ENCODE measurements at places on chromosomes 1 and 21.

DNA sequence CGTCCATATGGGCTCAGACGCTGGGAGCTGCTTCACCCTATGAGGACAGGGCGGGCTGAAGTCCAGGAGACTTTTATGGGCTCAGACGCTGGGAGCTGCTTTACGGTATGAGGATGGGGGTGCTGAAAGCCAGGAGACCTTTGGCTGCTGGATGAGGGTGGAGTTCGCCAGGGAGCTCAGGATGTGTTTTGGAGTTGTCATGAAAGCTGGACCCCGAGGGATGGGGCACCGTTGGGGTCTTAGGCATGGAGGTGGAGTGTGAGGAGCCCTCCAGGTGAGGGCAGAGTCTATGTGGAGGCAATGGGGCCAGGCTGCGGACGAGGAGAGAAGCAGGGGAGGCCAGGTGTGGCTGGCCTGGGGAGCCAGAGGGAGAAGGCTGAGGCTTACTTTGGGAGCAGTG, 27.5 kb downstream of the TRPM2 start:
- no peak for DNase-seq

- DNase-seq: no peak
Observed at GRCh38 chr1:68704800-68705443, 208.0 kb upstream of the DEPDC1 start.

DNA sequence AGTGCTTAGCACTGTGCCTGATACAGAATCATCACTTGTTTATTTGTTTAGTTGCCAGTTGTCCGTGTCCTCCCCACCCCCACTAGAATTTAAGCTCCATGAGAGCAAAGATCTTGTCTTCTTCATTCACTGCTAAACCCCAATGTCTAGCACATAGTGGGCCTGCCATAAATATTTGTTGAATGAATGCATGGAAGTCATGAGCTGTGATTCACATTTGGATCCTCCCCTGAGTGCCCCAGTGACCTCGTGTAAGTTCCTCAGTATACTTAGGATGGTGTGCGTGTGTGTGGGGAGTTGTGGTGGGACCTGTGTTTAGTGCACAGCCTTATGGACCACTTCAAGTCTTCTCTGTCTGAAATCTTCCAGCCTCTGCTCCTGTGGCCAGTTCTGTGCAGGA, 23.1 kb downstream of the IER5 start:
- no peak for DNase-seq

DNA sequence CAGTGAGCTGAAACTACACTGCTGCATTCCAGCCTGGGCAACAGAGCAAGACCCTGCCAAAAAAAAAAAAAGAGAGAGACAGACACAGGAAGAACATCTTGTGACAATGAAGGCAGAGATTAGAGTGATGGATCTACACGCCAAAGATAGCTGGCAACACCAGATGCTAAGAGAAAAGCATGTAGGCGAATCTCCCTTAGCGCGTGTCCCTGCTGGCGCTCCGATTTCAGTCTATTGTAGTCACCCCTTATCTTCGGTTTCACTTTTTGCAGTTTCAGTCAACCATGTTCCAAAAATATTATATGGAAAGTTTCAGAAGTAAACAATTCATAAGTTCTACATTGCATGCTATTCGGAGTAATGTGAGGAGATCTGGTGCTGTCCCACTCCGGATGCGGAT, 11.6 kb upstream of the BRDT start:
- DNase-seq: no peak

DNA sequence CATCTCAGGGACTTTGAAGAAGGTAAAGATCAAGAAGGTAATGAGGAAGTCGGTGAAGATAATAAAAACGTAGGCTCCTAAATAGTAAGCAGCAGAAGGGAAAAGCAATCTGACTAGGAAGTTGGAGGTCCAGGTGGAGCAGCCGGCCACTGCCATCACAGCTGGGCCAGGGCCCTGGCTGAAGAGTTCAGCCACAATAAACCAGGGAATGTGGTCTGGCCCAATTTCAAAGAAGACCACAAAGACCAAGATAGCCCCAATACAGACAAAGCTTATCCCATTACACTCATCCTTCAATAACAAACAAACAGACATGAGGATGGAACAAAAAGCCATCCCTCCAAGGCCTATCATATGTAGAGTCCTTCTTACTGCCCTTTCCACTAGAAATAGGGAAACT, 18.4 kb upstream of the JAK1 start:
- no peak for DNase-seq

GRCh38 chr1:184291701-184292100, 95.1 kb upstream of the C1orf21 start:
- no peak for DNase-seq

Data from lower lobe of right lung (tissue), 2 donors.